ENCODE measurements at places on chromosomes 12 and 14. TPM values are rescaled to one million over a fixed set of nuclear protein-coding genes. Genes with fewer than 3 reads are reported as not detected.
A peak's percentile ranks its signal among the peaks of the same experiment; 100 is the strongest.

ACOT4 gene
- polyA plus RNA-seq: 1.3 TPM

DNA sequence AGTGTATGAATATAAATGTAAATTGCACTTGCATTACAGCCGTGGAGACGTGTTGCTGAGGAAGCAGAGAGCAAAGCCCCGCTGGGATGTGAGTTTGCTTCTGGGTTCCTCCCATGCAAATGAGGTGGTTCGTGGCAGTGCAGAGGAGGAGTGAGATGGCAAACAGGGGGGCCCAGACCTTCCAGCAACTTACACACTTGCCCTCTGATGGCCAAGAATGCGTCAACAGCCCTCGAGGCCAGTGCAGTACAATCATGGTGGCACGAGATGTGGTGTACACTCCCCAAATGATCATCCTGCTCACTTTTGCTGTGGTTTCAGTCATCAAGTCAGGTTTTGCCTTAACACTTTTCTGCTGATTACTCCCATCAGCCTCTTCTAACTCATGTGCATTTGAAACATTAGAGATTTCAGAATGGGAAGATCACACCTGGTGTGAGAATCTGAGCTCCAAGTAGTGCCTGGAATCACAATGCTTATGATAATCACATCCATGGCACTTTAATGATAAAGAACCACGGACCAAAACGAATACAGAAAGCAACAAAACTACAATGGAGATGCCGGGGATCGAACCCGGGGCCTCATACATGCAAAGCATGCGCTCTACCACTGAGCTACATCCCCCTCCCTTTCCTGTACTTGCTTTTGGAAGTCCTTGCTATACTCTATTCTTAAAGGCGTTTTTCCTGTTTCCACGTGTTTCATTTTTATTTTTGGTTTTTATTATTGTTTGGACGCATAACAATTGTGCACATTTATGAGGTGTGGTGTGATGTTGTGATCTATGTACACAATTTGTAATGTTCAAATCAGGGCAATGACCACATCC is 7.0 kb upstream of the UBC start:
- peak; percentile 90 for DNase-seq
- peaks cover 53% of the 10 kb centered on the region for H3K4me1 ChIP-seq
- no peaks in the 10 kb centered on the region for H3K27me3 ChIP-seq
- peak overlapping the region; percentile 8 for H3K4me3 ChIP-seq
- H3K27ac ChIP-seq: peak overlapping the region; percentile 100

GRCh38 chr12:52020539-52021336 is 14.0 kb downstream of the TAMALIN start:
- peak; percentile 90 for DNase-seq
- H3K36me3 ChIP-seq: peaks cover 2% of the 10 kb centered on the region
- H3K4me1 ChIP-seq: peaks cover 47% of the 10 kb centered on the region
- peaks cover 8% of the 10 kb centered on the region for H3K27me3 ChIP-seq

GRCh38 chr12:52351196-52352059 is 15.9 kb downstream of the KRT85 start:
- no peak overlapping the region for H3K27ac ChIP-seq
- H3K4me1 ChIP-seq: peaks cover 7% of the 10 kb centered on the region
- no peaks in the 10 kb centered on the region for H3K36me3 ChIP-seq
- no peaks in the 10 kb centered on the region for H3K27me3 ChIP-seq
- DNase-seq: peak; percentile 74

DNA sequence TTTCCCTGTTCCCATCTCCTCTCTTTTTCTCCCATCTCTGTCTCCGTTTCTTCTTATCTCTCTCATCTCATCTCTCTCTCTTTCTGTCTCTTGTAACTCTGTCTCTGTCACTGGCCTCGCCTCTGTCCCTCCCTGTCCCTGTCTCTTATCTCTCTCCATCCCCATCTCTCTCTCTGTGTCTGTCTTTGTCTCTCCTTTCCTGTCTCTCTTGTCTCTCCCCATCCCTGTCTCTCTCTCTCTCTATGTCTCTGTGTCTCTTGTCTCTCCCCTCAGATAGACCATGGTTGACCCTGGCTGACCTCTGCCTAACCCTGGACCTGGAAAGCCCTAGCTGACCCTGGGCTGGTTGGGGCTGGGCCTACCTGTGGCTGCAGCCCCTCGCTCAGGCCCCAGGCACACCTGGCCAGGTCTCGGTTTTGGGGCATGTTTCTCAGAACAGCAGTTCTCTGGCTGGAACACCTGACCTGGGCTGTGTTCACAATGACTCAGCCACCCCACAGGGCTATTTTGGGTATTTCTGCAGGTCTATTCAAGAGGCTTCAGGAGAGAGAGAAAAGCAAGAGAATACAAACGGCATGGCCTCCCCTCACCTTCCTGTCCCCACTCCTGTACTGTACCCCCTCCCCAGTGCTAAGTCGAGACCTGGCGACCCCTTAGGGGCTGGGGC is 174.4 kb downstream of the TMEM121 start:
- H3K4me1 ChIP-seq: peaks cover 3% of the 10 kb centered on the region
- no peak overlapping the region for H3K4me3 ChIP-seq
- peak; percentile 78 for DNase-seq
- no peaks in the 10 kb centered on the region for H3K27me3 ChIP-seq
- H3K36me3 ChIP-seq: no peaks in the 10 kb centered on the region
- H3K27ac ChIP-seq: peak overlapping the region; percentile 89

GRCh38 chr12:13362260-13362841 is 165.8 kb downstream of the EMP1 start:
- no peaks in the 10 kb centered on the region for H3K27me3 ChIP-seq
- H3K4me3 ChIP-seq: no peak overlapping the region

DNA sequence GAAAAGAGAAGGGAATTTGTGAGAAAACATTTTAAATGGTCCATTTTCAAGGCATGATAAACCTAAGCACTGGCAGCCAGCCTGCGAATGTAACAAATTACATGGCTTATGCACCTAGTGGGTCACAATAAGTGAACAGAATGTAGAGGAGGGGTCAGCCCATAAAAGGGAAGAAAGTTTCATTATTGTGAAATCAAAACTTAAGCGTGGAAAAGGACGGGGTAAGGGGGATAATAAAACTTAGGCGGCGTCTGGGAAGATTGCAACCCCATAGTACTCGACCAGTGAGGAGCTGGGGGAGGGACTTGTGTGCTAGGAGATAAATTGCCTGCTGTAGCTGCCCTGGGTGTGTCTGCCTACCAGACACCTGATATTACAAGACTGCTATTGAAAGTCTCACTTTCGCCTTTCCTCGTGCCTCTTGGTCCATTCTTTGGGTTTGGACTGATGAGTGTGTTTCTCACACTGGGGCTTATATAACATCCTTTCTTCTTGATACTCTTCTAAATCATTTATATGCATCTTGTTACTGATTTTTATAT is 40.6 kb downstream of the ZDHHC17 start:
- no peak for DNase-seq
- no peak overlapping the region for H3K4me3 ChIP-seq
- H3K27ac ChIP-seq: no peak overlapping the region
- peaks cover 16% of the 10 kb centered on the region for H3K36me3 ChIP-seq

DNA sequence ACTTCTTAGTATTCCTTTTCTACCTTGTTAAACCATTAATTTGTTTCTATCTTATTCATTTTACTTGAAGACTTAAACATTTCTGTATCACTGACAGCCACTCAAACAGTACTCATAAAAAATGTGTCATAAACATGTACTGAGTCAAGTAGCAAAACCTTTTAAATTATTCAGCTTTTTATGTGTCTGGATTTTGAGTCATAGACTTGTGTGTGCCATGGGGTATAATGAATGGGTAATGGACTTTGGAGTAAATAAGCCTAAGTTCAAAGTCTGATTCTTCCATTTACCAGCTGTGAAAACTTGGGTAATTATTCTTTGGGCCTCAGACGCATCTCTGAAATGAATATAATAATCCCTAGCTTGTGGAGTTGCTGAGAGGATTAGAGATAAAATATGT is 199.0 kb downstream of the RAD51B start:
- H3K36me3 ChIP-seq: no peaks in the 10 kb centered on the region
- DNase-seq: no peak
- H3K4me1 ChIP-seq: no peaks in the 10 kb centered on the region
- H3K4me3 ChIP-seq: no peak overlapping the region
- H3K27me3 ChIP-seq: no peaks in the 10 kb centered on the region

- peaks cover 13% of the 10 kb centered on the region for H3K36me3 ChIP-seq
- H3K4me1 ChIP-seq: peaks cover 17% of the 10 kb centered on the region
- H3K27me3 ChIP-seq: no peaks in the 10 kb centered on the region
- no peak for DNase-seq
These were observed 15.2 kb upstream of the LRP1-AS start for GRCh38 chr12:57162553-57163125.

RNASE7 gene
- not detected for polyA plus RNA-seq

DNA sequence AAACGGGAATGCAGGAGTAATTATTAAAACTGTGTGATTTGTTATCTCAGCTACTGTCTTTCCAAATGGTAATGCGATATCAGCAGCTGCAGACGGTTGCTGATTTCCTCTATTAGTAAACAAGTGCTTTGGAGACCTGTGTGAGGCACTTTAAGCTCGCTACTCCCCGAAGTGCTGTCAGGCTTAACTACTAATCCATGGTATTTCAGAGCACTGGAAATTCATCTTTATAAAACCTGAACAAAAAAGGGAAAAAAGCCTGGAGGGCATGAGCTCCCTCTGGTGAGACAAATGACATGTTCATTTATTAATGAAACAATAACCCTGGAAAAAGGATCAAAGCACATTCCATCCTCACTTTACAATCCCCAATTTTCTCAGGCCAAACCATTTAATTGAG is 143.6 kb upstream of the OTX2 start:
- no peak for DNase-seq
- H3K27ac ChIP-seq: no peak overlapping the region
- no peaks in the 10 kb centered on the region for H3K36me3 ChIP-seq
- no peaks in the 10 kb centered on the region for H3K4me1 ChIP-seq
- H3K27me3 ChIP-seq: peaks cover 8% of the 10 kb centered on the region
- no peak overlapping the region for H3K4me3 ChIP-seq

DNA sequence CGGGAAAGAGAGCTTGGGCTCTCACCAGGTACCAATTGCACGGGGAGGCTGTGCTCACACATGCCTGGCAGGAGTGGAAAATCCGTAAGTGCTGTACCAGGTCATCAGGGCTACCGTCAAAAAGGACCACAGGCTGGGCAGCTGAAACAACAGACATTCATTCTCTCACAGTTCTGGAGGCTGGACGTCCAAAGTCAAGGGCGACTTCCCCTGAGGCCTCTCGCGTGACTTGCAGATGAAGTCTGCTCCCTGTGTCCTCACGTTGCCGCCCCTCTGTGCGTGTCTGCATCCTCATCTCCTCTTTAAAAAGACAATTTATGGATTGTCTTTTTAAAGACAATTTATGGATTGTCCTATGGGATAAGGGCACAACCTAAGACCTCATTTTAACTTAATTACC is 73.8 kb upstream of the FZD10 start:
- DNase-seq: no peak
- no peak overlapping the region for H3K27ac ChIP-seq
- no peaks in the 10 kb centered on the region for H3K36me3 ChIP-seq

All from spleen (tissue), 13 donors.